ENCODE measurements at places on chromosomes 16 and 17. TPM values are rescaled to one million over a fixed set of nuclear protein-coding genes. Genes with fewer than 3 reads are reported as not detected.

DNA sequence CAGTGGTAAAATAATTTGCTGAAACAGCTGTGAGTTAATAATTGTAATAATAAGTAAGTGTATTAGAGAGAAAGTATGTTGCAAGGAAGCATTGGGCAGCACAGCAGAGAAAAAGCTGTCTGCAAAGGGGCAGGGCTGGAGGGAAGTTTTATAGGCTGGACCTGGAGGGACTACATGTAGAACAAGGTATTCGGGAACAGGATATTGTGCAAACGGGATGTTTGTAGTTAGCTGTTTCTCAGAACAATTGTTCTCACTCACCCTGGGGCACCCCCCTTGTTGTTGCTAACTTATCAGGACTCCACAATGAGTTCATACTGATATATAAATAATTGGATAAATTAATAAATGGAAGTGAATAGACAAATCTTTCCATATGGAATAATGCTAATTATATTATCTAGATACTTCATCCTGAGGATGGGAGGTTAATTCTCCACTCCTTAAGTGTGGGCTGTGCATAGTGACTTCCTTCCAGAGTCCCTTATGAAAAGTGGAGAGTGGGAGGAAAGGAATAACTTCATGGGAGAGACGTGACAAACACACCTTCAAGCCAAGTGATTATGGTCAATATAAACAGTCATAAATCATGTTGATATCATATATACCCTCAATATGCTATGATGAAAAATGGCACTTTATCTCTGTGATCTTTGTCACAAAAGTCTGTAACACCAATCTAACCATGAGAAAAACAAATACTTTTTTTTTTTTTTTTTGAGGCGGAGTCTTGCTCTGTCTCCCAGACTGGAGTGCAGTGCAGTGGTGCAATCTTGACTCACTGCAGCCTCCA, 85.4 kb downstream of the PPM1E start:
- DNase-seq = no peak

DNA sequence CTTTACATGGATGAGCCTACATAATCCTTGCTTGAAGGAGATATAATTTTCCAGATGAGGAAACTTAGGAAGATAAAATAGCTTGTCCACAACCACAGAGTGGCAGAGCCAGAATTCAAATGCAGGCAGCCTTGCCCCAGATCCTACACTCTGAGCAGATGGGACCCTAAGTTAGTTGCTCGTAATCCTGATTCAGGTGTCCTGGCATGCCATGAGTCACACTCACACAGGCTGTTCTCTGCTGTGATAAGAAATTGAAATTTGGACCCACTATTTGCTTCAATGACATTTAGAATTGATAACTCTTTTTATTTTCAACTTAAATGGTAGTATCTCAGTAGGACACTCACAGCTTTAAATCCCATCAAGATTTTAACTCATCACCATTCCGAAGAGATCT, 150.7 kb upstream of the CACNG5 start:
- DNase-seq = no peak

- no peak for DNase-seq
Observed at GRCh38 chr16:58462499-58462996, 37.4 kb upstream of the NDRG4 start.

DNA sequence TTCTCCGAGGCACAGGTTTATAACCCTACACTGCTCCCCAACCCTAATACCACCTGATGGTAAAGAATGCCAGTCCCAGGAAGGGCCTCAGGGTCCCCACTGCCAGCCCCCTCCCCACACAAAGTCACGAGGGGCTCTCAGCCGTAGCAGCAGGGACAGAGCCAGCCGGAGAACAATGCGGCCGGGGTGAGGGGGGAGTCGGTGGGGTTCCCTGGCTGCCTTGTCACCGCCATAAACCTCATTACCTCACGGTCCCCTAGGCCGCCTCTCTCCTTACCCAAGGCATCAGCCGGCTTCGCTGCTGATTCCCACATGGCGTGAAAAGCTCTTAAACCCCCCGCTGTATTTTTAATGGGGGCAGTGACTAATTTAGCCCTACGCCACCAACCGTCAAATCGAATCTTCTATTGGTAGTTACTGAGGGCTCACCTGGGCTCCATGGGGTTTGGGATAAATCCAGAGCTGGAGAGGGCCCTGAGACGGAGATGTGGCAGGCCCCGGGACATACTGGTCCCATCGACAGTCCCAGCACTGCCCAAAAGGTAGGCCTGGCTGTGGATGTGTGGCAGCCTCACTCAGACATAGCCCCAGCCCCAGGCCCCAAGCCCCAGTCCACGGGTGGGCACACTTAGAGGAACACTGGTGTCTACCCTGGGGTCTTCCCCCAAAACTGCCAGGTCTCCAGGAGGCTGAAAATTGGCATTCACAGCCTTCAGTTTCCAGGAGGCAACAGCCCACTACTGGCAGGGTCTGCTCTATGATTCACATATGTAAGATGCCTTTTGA, 115.3 kb downstream of the C16orf78 start:
- DNase-seq = no peak

GRCh38 chr17:80006339-80006720, 29.3 kb downstream of the TBC1D16 start:
- no peak for DNase-seq

DNA sequence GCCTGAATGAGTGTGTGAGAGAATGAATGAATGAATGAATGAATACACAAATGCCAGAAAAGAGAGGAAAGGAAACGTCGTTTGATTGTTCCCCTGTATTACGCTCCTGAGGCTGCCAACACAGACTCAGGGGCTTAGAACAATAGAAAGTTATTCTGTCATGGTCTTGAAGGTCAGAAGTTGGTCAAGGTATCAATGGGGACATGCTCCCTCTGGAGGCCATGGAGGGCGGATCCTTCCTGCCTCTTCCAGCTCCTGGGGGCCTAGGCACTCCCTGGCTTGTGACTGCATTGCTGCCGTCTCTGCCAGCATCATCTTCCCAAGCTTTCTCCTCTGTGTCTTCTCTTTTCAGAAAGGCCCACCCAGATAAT, 1.5 kb upstream of the SLC38A8 start:
- no peak for DNase-seq

GRCh38 chr17:4944554-4945175, 3.7 kb downstream of the PFN1 start:
- DNase-seq = peak; percentile 34

Gene GFAP
- not detected for total RNA-seq

Gene TBC1D26
- not detected for total RNA-seq

Gene SLFN13
- total RNA-seq = 50.4 TPM

DNA sequence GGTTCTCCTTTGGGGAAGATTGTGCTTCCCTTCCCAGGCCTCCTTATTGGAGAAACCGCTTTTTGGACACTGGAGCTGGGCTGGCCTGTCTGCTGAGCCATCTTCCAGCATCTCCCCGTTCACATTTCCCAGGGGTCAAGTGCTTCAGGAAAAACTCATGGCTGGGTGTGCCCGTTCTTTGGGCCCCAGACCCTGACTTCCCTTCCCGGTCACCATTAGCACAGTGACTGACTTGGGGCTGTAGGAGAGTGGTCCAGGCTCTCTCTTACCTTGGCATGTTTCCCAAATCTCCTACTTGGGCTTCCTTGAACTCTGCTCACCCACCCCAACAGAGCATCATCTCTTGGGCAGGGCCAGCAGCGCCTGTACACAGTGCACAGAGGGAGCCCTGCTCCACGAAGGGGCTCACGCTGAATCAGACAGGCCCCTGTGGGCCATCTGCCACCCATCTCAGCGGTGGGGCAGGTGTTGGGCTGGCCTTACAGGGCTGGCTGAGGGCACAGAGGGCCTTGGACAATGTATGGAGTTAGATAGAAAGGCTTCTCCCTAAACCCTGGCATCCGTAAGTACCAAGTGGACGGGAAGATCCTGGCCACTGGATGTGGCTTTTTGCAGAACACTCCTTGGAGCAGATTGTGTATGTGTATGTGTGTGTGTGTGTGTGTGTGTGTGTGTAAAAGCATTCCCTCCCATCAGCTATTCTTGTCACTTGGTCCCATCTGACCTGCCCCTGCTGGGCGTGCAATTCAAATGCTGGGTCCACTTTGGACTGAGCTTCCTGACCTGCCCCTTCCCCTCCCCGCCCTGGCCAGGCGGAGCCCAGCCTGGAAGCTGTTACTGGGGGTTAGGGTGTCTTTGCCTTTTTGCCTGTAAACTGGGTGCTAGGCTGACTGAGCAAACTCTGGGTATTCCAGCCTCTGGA, 24.9 kb upstream of the CDC42EP4 start:
- DNase-seq = no peak

DNA sequence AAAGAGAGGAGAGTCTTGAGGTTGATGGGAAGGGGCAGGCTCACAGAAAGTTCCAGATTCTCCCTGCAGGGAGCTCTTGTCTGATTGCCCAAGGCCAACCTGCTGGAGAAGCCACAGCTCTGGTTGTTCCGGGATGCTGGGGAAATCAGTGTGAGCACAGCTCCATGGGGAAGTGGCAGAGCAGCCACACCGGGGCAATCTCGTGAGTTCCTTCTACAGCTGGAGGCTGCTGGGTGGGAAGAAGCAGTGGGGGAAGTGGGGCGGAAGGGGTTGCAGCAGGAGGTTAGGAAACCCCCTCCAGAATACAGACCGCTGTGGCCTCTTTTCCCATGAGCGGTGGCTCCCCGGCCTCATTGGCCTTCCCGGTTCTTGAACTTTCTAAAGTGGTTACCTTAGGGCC, 34.0 kb downstream of the KIAA0513 start:
- no peak for DNase-seq

- DNase-seq = no peak
Observed at GRCh38 chr17:80361495-80362220, 53.3 kb upstream of the ENDOV start.

Gene KRT13
- not detected for total RNA-seq

- DNase-seq = peak; percentile 81
Observed at GRCh38 chr17:64028874-64029464, 8.5 kb upstream of the ICAM2 start.

DNA sequence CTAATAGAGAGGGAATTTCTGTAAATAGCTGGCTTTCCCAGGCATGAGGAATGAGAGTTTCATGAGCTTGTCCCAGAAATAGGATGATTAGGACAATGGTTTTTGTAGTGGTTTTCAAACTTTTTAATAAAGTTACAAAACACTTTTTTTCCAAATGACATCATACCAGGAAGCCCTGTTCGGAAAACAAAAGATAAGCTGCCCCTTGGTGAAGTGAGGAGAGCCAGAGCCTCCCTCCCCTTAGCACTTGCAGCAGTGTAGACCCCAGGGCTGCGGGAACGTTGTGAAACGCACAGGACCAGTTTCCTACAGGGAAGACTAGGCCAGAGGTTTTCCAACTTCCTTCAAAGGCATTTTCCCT, 7.6 kb downstream of the FBRS start:
- no peak for DNase-seq

GRCh38 chr16:66925322-66925840, at the start of gene RRAD:
RRAD (minus strand) TSS chr16:66925535; CDS start chr16:66925179, 356 bp downstream.
- no peak for DNase-seq

GRCh38 chr16:11093572-11094074, 149.3 kb downstream of the CLEC16A start:
- peak; percentile 15 for DNase-seq

Gene PRSS8
- not detected for total RNA-seq

DNA sequence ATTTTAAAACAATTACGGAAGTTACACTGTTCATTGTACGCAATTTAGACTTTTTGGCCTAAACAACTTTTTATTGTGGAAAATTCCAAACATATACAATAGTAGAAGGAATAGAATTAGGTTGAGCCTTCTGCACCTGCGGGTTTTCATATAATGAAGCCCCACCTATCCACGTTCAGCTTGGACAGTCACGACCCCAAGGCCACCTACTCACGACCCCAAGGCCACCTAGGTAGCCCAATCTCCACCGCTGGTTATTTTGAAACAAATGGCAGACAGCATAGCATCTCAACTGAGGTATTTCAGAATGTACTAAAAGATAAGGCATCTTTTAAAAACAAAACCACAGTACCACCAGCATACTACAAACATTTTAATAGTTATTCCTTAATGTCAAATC, 631 bp downstream of the NLRC5 start:
- no peak for DNase-seq

- DNase-seq = peak; percentile 70
Observed at GRCh38 chr17:62109378-62109902, 44.4 kb upstream of the MED13 start.

Gene CSH2
- not detected for total RNA-seq

GRCh38 chr16:79093554-79093967, 507.0 kb downstream of the MAF start:
- DNase-seq = peak; percentile 33

- DNase-seq = no peak
Observed at GRCh38 chr17:561116-561515, 153.5 kb downstream of the VPS53 start.

GRCh38 chr16:79393564-79393963, 207.0 kb downstream of the MAF start:
- no peak for DNase-seq

Gene QPRT
- total RNA-seq = 4.8 TPM

DNA sequence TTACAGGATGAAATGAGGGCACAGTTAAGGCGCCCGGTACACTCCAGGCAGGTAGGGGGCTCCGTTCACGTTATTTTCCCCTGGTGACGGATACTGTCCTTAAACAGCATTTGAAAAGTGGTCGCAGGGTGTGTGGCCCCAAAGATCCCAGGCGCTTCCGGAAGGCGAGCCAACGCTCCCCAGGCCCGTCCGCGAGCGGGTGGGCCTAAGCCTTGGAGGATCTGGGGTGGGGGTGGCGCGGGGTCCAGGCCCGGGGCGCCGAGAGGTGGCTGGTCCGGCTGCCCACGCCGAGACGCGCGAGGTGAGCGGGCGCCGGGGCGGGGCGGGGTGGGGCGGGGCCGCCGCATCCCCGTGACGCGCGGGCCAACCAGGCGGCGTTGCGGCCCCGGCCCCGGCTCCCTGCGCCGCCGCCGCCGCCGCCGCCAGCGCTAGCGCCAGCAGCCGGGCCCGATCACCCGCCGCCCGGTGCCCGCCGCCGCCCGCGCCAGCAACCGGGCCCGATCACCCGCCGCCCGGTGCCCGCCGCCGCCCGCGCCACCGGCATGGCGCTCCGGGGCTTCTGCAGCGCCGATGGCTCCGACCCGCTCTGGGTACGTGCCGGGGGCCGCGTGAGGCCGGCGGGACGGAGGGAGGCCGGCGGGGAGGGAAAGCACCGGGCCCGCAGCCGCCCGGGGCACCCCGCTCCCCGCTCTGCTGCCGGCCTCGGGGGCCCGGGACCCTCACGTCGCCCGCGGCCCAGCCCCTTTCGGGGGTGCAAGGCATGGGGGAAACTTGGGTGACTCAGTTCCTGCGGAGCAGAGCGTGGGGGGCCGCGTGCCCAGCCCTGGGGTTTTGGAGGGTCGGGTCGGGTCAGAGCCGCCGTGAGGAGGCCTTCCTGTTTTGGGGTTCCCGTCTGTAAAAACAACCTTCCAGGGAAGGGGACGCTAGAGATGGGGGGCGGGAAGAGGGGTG, at the start of gene ABCC1:
Gene ABCC1 (plus strand): TSS at position 407 of the 951 bp plus-strand sequence. CDS start 136 bp downstream, at position 543.
- peak; percentile 46 for DNase-seq

Gene RCVRN
- total RNA-seq = not detected

DNA sequence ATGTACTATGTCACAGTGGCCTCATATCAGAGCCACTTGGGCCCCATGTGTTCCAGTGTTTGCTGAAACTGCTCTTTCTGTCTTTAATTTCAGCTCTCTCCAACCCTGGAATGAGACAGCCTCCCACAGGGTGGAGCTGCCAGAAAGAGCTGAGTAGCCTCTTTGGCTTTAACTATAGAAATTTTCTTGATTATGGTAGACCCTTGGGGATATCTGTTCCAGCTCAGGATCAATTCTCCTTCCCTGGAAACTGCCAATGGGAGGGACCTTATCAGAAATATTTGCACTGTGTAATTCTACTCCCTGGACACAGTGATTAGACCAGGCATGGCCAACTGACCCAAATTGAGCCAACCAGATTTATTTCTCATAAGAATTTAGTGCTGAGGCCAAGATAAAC, 39.0 kb upstream of the KDM8 start:
- no peak for DNase-seq

Gene SYT17
- not detected for total RNA-seq

- no peak for DNase-seq
Observed at GRCh38 chr16:12675852-12676251, 127.8 kb downstream of the CPPED1 start.
